ENCODE measurements at places on chromosomes 13 and 19.
A peak's percentile ranks its signal among the peaks of the same experiment; 100 is the strongest.

DNA sequence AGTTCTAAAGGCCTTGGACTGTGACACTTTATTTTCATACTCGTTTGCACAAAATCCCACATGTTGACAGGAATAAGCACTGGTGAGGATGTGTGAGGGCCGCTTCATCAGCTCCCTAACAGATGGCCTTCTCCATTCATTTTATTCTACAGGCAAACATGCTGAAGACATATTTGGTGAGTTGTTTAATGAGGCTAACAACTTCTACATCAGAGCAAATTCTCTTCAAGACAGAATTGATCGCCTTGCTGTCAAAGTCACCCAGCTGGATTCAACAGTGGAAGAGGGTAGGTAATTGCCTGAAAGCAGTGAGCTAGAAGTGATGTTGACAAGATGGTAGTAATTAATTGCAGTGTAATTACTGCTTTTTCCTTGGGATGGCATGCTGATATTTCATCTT, 95.7 kb downstream of the GPR12 start:
- DNase-seq: no peak

GRCh38 chr13:57857945-57858344, 226.4 kb downstream of the PCDH17 start:
- no peak for DNase-seq

- DNase-seq: no peak
Measured at GRCh38 chr19:52621376-52621775, 16.8 kb downstream of the ZNF83 start.

GRCh38 chr13:44040070-44040817, 160.5 kb downstream of the LACC1 start:
- DNase-seq: no peak

DNA sequence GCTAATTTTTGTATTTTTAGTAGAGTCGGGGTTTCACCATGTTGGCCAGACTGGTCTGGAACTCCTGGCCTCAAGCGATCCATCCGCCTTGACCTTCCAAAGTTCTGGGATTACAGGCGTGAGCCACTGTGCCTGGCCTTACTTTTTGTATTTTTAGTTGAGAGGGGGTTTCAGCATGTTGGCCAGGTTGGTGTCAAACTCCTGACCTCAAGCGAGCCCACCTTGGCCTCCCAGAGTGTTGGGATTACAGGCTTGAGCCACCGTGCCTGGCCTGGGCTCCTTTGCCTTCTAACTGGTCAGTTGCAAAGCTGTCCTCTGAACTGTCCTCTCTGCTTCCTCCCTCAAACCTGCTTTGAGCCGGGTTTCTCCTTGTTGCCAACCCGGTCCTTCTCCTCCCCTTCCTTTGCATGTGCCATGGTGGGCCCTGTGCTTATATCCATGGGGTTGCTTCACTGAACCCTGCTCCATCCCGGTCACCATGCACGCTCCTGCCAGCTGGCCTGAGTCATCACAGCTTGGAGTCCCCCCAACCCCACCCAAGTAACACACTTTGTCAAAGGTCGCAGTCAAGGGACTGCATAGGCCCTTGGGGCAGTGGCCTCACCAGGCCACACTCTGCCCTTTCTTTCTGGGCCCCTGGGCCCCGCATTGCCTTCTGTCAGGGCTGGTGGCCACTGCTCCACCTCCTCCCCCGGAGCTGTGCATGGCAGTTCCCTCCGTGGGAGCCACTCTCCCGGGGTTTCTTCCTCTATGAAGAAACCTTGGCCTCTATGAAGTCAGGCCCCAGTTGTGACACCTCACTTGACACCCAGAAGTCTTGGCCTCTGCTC, 21.2 kb downstream of the WTIP start:
- DNase-seq: no peak

DNA sequence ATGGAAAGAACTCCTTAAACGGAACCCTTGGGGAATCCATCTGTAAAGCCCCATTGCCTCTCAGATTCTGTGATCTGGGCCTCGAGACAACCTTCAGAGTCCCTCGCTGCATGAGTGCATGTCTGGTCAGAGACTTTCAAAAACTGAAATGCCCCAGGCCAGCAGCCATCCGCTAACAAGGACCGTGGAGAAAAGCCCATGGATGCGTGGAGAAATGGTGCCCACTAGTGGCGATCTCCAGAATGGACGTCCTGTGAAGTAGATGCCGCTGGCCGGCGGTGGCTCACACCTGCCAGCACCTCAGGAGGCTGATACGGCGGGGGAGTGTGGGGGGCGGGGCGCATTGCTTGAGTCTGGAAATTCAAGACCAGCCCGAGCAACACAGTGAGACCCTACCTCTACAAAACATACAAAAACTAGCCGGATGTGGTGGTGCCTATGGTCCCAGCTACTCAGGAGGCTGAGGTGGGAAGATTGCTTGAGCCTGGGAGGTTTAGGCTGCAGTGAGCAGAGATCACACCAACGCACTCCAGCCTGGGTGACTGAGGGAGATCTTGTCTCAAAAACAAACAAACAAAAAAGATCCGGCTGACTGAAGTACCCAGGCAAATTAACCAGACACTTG, 7.9 kb upstream of the CDC16 start:
- DNase-seq: peak; percentile 74

- no peak for DNase-seq
Measured at GRCh38 chr19:17347361-17347760, 10.0 kb downstream of the GTPBP3 start.

DNA sequence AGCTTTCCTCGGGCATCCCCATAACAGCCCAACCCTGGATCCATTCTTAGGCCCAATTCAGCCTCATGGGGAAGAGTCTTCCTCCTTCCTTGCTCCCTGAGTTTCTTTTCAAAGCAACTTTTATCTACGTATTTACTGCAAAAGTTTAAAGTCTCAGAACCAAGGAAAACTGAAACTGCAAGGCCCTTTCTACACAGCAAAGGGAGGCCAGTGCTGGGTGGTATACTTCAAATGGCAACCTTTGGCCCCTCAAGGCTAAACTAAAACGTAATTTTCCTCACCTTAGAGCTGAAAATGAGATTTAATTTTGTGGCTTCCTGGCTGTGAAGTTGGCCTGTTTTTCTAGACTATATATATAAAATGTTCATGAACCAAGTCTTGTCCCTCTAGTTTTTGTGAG, 5.6 kb downstream of the CDX2 start:
- no peak for DNase-seq

DNA sequence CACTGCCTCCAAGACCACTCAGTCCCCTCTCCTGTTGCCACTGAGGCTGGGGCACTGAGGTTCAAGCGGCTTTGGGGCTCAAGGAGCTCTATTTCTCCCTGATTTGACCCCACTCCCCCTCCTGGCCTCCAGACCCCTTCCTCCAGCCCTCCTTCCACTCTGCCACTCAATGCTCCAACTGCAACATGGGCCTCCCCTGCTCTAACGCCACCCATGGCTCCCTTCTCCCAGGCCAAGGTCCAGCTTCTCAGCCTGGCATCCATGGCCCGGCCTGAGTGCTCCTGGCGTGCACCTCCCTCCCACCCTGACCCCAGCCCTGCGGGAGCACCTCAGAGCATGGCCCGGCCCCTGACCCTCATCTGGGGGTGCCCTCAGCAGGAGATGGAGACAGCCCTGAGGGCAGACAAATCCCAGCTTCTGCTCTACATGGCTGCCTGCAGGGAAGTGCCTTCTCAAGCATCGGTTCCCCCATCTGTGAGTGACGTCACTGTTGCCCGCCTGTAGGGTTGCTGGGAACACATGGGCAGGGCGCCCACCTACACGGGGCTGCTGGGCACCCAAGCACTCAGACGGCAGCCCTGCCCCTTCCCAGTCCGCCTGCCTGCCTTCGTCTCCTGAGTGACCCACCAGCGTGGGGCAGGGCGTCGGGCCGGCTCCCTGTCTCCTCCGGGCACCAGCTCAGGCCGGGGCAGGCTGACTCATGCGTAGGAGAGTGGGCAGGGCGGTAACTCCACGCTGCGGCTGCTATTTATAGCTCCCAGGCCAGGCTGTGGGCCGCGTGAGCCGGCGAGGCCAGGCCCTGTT, 1.6 kb upstream of the DIRAS1 start:
- no peak for DNase-seq

DNA sequence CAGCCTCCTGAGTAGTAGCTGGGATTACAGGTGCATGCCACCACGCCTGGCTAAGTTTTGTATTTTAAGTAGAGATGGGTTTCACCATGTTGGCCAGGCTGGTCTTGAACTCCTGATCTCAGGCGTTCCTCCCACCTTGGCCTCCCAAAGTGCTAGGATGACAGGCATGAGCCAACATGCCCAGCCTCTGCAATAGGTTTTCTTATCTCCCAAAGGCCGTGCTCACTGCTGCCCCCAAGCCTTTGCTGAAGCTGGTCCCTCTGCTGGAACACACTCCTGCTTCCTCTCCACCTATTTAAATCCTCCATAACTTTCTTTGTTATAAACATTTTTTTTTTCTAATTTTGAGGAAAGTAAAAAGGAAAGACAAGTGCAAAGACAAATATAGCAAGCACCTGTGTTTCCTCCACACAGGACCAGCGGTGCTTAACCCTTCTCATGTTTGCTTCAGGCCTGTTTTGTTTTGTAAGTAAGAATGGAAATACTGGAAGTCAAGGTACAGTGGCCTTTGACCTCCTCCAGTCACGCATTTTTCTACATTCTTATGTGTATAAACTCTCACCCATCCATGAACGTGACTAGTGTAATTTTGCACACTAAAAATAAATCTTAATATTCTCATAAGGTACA, 14.5 kb upstream of the TNFAIP8L1 start:
- no peak for DNase-seq

DNA sequence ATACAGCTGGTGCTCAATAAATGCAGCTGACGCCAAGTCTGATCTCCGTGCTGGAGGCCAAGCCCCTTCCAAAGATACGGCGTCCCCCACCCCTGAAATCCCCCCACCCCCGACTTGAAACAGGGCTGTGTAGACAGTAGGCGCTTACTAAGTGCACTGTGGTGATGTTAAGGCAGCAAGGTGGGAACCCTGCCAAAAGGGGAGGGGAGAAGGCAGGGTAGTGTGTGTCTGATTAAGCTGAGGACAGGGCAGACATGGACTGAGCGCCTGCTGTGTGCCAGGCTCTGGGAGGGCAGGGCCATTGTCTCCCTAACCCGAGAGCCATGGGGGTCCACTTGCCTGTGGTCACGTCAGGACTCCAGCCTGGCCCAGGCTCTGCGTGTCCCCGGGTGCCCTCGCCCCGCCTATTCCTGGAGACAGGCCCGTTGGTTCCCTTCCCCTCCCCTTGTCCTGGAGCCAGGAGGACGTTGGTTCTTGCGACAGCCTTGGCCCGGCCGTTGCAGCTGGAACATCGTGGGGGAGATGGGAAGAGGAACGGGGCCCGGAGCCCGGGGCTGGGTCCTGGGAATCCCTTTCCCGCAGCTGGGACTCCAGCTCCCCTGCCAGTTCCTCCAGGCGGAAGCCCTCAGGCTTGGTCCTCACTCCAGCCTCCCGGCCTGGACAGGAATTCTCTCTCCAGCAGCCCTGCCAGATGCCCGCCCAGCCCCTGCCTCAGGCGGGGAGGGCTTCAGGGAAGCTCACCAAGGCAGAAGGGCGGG, 1.7 kb upstream of the ELANE start:
- DNase-seq: no peak

DNA sequence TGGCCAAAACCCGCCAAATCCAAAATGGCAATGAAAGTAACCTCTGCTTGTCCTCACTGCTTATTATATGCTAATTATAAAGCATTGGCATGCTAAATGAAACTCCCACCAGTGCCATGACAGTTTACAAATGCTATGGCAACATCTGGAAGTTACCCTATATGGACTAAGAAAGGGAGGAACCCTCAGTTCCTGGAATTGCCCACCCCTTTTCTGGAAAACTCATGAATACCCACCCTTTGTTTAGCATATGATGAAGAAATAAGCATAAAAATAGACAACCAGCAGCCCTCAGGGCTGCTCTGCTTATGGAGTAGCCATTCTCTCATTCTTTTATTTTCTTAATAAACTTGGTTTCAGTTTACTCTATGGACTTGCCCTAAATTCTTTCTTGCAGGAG, 269.8 kb downstream of the OLFM4 start:
- no peak for DNase-seq

DNA sequence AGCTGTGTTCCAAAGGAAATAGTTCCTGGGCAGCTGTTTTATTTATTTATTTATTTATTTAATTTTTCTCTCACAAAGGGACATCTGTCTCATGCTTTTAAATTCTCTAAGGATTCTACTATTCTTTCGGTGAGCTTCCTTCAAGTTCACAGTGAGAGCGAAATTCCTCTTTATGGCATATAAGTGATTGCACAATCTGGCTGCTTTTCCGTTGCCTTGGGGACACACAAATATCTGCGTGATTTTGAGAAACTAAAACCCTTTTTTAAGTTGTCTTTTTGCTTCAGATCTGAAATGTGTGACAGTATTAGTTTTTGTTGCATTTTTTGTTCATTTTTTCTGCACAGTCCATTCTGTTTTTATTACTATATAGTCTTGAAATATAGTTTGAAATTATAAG, 19.2 kb downstream of the ZNF486 start:
- DNase-seq: no peak

DNA sequence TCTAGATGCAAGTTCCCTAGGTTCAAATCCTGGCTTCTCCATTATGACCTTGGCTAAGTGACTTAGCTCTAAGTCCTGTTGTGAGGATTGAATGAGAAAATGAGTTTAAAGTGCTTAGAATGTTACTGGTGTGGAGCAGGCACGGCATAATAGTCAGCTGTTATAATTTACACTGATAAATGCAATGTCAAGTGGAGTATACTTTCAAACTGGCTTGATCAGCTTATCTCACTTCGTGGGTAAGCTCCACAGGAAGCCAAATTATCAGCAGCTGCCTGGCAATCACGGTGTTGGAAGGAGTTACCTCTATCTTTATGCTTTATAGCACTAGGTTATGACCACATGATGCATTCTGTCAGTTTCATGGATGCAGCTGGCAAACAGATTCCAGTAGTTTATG, 272.8 kb downstream of the OLFM4 start:
- no peak for DNase-seq

DNA sequence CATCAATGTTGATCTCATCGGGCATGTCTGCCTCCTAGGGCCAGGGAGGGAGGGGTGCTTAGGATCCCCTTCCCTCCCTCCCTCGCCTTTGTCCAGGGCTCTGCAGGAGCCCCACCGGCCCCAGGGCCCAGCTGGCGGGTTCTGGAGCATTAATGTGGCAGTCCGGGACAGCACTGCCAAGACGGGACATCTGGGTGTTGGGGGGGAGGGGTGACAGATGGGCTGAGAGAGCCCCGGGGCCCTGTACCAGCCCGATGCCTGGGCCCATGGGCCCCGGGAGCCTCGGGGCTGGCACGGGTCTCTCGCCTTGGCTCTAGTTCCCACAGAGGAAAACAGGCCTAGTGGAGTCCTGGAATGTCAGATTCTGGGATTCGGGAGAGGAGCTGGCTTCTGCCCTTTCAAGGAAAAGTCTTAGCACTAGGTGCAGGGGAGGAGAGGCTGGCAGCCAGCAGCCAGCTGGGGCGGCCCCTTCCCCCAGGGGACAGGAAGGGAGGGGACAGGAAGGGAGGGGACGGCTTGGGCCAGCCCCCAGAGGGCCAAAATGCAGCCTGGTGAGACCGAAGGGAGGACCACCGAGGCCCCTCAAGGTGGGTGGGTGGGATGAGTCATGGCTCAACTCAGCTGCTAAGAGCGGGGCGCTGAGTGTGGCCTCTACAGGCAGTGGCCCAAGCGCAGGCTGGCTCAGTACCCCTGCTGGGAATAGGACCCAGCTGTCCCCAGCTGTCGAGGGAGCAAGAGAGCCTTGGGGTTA, 3.1 kb downstream of the PPP1R14A start:
- no peak for DNase-seq
